Effector memory CD8-positive, alpha-beta T cell (primary cell): ENCODE measurements at places on chromosomes 1 and 21.

DNA sequence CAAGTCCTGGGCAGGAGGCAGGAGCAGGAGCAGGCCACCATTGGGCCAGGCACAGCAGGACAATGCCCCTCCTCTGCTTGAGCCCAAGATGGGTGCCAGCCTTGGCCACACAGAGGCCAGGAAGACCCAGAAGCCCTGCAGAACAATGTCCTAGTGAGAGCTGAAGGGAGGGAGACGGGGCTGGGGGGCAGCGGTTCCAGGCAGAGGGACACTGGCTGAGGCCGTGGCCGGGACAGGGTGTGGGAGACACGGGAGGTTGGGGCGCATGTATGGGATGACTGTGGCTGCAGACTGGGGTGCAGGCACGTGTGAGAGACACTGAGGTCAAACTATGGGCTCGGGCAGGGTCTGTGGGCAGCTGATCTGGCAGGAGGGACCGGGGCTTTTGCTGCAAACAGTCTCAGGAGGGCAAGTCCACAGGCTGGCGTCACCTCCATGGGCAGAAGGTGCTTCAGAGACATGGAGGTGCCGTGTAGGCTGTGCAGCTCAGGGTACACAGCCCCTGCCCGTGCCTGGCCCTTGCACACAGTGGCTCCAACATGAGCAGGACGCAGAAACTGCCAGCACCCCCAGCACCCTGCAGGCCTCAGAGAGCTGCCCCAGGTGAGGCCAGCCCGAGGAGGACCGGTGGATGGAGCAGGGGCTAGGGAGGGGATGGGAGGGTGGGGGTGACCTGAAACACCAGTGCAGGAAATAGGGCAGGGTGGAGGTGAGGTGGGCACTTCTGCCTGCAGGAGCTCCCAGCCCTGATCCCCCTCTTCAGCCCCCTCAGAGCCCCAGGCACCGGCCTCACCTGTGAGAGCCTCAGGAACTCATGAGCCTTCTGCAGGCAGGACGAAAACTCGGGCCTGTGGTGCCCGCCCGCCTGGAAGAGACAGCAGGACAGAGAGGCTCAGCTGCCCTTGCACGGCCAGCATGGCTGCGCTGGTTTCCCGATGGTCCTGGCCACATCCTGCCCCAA lies 19.5 kb downstream of the LSS start:
- DNase-seq = no peak
- peaks cover 13% of the 10 kb centered on the region for H3K36me3 ChIP-seq
- peak overlapping the region; percentile 41 for H3K27ac ChIP-seq
- H3K27me3 ChIP-seq = no peaks in the 10 kb centered on the region

- DNase-seq = no peak
- H3K27me3 ChIP-seq = no peaks in the 10 kb centered on the region
- H3K27ac ChIP-seq = no peak overlapping the region
- H3K4me1 ChIP-seq = peaks cover 13% of the 10 kb centered on the region
- peaks cover 8% of the 10 kb centered on the region for H3K36me3 ChIP-seq
- H3K4me3 ChIP-seq = no peak overlapping the region
These were observed 2.3 kb upstream of the MAP3K6 start for GRCh38 chr1:27368869-27369582.

DNA sequence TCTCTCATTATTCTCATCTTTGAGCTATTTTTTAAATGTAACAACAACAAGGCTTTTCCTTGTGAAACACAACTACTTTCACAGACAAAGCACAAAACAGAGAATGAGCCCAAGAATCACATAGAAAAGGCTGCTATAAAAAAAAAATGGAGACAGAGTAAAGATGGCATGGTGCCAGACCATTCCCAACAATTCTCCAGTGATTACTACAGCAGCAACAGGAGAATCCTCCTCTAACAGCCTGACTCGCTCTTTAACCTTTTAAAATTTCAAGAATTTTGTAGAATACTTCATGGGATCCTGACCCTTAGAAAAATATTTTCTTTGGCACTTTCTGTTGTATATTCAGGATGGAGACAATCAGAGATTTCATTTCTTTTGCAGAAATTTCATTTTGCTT lies 3.8 kb upstream of the BCAS2 start:
- DNase-seq = no peak
- no peak overlapping the region for H3K27ac ChIP-seq
- H3K4me3 ChIP-seq = no peak overlapping the region

GRCh38 chr1:182122913-182123260 lies 61.4 kb upstream of the ZNF648 start:
- no peaks in the 10 kb centered on the region for H3K36me3 ChIP-seq
- DNase-seq = no peak
- peaks cover 17% of the 10 kb centered on the region for H3K27me3 ChIP-seq

- H3K4me3 ChIP-seq = no peak within 1 kb of the TSS
- no peak for DNase-seq
- H3K27ac ChIP-seq = no peak within 1 kb of the TSS
- H3K36me3 ChIP-seq = no peaks in the 10 kb centered on the region
These were observed at the start of gene DSCAM for GRCh38 chr21:40846587-40847411. Gene DSCAM, minus strand, starts transcription at chr21:40847158. Its CDS starts 497 bp downstream, at chr21:40846661.
